Activated CD4-positive, alpha-beta T cell treated with anti-CD3 and anti-CD28 coated beads, Interleukin-2, amount 50 U/mL, for 16 hours (primary cell): ENCODE measurements at places on chromosomes 5 and 9.

DNA sequence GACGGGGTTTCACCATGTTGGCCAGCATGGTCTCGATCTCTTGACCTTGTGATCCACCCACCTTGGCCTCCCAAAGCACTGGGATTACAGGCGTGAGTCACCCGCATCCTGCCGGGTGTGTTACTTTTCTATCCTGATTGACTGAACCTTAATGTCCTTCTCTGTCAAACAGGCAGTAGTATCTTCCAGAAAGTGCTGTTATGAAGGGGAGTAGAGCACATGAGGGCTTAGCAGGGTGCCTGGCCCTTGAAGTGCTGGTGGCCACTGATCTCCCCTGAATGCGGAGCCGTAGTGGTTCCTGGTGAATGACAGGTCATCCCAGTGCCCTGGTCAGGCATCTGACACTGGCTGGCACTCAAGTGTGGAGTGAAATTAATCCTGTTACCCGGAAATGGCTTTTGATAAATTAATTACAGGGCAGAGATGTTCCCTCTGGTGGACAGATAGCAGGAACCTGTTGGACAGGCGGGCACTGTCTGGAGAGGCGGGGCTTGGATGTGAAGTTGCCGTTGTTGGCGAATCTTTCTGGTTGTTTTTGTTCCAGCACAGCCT lies 28.4 kb downstream of the PRRC2B start:
- no peak for DNase-seq

DNA sequence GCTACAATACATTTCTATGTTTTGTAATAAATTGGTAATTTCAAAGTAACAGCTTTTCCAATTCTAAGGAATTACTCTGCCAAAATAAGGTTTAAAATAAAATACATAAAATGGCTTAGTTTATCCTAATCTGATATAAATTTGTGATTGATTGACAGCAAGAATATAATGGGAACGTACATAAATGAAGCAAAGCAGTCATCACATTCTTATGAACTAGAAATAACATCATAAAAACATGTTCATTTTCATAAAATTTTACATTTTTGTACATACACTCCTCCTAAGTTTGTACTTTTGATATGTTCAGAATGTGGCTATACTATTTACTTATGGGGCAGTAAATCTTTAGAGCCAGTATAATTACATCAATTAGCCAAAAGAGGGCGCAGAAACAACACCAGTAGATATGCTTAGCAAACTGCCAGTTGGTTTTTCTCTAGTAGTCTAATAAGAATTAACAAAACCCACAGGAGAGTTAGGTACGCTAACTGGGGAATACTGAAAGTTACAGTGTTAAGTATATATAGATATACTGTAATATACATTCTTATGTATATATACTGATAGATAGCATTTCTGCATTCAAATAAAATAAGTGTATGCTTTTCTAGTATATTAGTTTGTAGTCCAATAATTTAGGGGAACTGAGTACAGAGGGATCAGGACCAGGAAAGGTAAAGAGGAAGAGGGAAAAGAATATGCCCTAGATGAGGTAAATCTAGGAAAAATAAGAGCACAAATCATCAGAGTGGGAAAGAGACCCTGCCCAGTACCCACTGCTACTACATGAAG lies 76.8 kb downstream of the ZDHHC21 start:
- peak; percentile 43 for DNase-seq

DNA sequence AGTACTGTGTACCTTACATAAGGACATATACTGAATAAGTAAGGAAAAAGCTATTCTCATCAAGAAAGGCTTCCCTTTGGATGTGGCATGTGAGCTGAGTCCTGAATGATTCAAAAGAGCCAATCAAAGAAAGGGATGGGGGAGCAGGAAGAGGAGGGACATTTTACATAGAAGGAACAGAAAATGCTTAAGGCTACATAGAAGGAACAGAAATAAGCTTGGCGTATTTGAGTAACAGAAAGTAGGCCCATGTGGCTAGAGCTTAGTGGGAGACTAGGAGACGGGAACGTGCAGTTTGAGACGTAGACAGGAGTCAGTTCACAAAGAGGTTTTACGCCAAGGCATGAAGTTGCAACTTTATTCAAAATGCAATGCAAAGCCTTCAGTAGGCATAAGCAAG lies 126.3 kb downstream of the CEMIP2 start:
- DNase-seq: no peak

DNA sequence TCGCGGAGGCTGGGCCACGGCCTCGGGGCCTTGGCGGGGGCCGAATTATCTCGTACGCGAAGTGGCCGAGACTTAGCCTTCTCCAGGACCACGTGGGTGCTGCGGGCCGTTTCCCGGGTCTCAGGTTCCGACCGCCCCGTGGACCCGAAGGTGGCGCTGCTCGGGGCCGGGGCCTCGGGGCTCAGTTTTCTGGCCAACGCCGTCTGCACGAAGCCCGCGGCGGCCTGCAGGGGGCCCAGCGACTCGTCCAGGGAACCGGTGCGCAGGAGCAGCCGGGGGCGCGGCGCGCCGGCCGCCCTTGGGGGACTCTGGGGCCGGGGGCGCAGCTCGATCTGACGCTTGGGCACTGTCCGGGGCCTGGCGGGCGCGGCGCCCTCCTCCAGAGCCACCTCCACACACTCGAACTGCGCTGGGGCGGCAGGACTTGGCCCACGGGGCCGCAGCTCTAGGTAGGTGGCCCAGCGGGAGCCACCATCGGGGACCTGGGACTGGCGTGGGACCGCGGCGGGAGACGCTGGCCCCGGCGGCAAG lies 716 bp downstream of the PROB1 start:
- peak; percentile 79 for DNase-seq

DNA sequence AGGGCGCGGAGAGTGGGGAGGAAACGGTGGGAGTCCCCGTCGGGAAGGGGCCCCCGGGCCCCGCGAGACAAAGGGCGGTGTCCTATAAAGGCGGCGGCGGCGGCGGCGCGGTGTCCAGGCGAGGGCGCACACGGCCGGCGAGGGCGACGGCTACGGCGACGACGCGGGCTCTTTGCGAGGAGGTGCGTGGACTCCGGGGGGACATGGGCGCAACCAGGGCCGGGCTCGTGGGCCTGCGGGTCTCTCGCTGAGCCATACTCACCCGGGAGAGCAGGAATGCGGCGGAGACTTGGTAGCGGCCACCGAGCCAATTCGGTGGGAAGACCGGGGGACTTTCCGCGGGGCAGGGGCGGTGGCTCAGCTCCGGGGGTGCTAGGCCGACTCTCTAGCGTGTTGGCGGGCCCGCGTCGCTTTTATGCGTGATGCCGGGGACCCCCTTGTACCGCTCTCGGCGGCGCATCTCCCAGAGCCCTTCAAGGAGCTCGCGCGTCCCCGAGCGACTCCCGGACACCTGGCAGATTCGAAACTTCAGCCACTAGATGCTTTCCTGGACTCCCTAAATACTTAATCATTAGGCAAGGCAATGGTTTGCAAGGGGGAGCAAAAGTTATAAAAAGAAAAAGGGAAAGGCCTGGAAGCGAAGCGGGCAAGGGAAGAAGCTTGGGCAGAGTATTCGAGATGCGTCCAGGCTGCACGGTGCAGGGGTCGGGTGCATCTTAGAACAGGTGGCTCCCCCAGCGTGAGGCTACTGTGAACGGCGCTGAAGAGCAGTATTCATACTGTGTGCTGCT lies 5.9 kb upstream of the TAL2 start:
- no peak for DNase-seq

GRCh38 chr9:113360242-113360842 lies 11.0 kb downstream of the BSPRY start:
- DNase-seq: no peak

- DNase-seq: no peak
Observed at GRCh38 chr5:90878081-90878480, 319.5 kb downstream of the ADGRV1 start.

DNA sequence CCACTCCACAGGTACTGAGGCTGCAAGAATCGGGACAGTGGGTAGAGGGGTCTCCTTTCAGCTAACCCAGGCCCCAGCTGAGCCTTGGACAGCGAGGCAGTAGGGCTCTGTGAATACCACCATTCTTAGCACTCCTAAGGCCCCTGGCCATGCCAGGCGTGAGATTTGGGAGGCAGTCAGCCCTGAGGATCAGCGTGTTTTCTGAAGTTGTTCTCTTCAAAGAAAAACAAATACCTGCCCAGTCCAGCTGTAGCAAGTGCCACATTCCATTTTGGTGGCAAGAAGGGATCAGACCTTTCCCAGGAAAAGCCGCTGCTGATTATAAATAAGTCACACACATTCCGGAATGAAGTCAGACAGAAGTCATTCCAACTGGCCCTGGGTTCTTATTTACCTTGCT lies 47.8 kb downstream of the RALGPS1 start:
- no peak for DNase-seq

- DNase-seq: no peak
Observed at GRCh38 chr5:41670216-41670615, 159.8 kb upstream of the PLCXD3 start.

GRCh38 chr5:97094579-97095317 lies 47.7 kb downstream of the LIX1 start:
- peak; percentile 94 for DNase-seq

GRCh38 chr5:167489202-167489601 lies 802.2 kb upstream of the WWC1 start:
- no peak for DNase-seq

- no peak for DNase-seq
Observed at GRCh38 chr5:126875303-126875785, 98.4 kb downstream of the LMNB1 start.

- no peak for DNase-seq
Observed at GRCh38 chr5:100188339-100188738, 346.8 kb upstream of the FAM174A start.

GRCh38 chr9:98811051-98811650 lies 3.7 kb downstream of the GALNT12 start:
- DNase-seq: no peak

DNA sequence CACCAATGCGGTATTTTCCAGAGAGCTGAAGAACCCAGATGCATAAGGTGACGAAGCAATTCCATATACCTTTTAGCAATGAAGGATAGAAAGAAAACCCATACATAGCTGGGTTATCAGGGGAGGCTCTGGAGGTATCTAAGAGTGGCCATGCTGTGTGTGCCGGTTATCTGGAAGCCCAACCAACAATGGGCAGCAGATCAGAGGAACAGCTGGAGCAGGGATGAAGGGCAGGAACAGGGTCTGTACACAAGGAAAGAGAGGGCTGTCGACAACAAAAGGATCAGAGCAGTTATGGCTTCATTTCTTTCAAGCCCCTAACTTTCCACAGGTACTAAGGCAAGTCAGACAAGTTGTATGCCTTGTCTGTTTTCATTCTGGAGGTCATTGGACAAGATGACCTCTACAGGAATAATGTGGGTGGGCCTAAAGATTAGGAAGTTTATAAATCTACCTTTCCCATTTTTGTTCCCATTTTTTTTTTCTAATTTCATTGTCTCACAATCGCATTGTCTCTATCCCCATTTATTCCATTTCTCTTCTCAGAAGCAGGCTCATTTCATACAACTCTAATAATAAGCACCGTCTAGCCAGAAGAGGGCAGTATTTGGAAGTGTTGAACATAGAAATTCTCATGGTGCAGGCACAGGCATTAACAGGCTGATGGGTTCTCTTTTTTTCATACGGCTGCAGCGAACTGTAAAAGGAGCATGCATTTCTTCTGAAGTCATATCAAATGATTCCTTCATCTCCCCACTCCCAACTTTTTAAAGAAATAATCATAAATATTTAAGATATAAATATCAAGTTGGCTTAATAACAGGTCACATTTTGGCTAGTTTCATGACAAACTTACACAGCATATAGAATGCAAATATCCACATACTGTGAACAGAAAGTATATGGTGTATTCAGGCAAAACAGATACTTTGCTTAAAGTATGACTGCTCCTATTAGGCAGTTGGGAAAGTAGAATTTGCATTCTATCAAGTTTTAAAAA lies 63.5 kb downstream of the ZNF474 start:
- DNase-seq: peak; percentile 38

GRCh38 chr5:169268019-169268418 lies 32.9 kb downstream of the SLIT3 start:
- no peak for DNase-seq

- DNase-seq: no peak
Observed at GRCh38 chr9:81497091-81497490, 192.3 kb downstream of the TLE1 start.

- no peak for DNase-seq
Observed at GRCh38 chr5:8851101-8851500, 694.8 kb downstream of the SEMA5A start.

GRCh38 chr5:172624996-172625964 lies 15.8 kb upstream of the NEURL1B start:
- DNase-seq: no peak

- DNase-seq: no peak
Observed at GRCh38 chr5:119412279-119413227, 39.7 kb upstream of the HSD17B4 start.

GRCh38 chr5:107486489-107486888 lies 184.2 kb downstream of the EFNA5 start:
- peak; percentile 83 for DNase-seq

DNA sequence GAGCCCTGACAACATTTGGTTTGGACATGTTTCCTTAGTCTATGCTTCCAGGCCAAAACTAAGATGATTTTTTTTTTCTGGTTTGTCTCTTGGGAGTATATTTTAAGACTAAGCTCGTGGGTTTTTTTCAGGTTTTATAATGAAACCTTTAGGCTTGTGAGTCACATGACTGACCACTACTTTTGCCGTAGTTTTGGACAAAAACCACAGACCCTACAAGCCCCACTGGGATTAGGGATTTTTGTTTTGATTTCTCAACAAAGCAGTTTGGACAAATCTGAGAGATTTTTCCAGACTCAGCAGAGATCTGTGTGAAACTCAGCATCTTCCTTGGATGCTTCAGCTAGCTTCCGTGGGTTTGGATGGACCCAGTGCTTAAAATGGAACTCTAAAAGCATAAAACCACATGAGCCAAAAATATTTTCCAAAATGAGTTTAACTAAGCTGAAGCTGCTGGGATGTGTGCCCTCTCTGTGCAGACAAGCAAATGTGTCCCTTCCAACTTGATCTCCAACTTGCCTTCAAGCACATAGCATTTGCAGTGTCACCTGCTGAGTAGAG lies 70.3 kb upstream of the SMIM15 start:
- no peak for DNase-seq

DNA sequence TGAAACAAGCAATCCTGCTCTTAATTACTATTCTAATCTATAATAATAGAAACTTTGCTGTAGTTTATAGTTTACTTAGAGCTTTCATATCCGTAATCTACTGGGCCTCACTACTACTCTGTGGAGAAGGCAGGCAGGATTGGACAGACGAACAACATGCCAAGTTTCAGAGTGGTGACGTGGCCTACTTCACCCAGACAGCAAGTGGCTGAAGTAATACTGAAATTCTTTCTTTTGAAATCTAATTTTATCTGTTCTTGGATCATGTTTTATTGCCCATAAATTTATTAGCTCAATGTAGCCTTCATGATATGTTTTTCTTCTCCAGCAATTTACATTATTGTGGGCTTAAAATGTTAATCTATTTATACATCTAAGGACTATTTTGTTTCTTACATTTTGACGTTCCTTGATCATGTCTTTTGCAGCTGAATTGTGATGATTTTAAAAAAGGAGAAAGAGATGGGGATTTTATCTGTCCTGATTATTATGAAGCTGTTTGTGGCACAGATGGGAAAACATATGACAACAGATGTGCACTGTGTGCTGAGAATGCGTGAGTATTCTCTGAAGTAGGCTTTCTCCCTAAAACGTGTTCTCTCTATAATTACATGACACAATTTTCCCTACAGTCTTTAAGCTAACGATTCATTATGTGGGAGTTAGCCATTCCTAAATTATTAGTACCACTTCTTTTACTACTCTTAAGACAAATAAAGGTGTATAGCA lies 22.4 kb downstream of the SPINK5 start:
- DNase-seq: no peak
